Mucosa of descending colon (tissue), 3 donors: ENCODE measurements at places on chromosomes 4 and X. TPM values are rescaled to one million over a fixed set of nuclear protein-coding genes. Genes with fewer than 3 reads are reported as not detected.

DNA sequence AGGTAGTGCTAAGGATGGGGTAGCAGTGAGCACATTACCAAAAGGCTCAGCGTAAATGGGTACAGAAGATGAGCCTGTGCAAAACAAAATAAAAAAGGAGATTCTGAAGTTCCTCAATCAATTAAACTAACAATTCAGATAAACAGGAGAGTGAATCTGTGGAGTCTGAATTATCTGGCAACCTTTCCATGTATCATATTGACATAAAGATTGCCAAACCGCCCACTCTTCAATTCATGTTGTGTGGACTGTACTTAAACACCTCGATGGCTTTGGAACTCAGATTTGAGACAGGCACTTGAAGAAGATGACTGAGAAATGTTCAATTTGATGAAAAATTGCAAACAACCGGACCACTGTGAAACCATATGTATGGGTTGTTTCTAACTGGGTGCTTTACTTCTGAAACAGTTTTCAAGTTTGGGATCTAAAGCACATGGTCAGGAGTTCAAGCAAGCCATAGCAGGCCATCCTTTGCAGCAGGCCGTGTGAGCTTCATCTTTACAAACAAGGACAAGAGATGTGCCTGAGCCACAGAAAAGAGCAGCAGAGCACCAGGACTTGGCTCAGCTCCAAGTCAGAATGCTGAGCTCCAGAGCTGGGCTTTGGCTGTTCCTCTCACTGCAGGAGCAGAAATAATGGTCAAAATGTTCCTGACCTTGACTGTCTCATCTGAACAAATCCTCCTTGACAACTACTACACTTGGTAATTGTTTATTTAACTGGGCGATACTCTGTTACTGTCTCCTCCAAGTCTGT lies 108.1 kb downstream of the MGST2 start:
- DNase-seq = no peak

- no peak for DNase-seq
These were observed 51.7 kb upstream of the PDLIM3 start for GRCh38 chr4:185587030-185587426.

HSFX2 gene
- not detected for total RNA-seq

- DNase-seq = no peak
These were observed 30.6 kb downstream of the TBL1X start for GRCh38 chrX:9495496-9495895.

DNA sequence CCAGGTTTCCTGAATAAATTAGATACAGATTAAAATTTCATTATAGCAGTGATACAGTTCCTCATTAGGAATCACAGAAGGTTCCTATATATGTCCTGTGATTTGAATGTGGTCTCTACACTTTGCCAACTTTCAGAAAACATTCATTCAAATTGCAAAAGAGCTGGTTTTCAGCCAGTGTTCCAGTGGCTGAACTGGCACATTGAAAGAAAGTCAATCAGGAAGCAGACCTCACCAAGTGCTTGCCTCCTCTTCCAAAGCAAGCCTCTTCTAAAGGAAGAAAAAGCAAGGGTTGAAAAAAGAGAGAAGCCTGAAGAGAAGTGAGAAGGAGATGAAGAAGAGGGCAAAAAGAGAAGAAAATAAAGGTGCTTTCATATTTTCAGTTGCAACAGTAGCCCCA lies 12.7 kb downstream of the KLHL34 start:
- no peak for DNase-seq

DNA sequence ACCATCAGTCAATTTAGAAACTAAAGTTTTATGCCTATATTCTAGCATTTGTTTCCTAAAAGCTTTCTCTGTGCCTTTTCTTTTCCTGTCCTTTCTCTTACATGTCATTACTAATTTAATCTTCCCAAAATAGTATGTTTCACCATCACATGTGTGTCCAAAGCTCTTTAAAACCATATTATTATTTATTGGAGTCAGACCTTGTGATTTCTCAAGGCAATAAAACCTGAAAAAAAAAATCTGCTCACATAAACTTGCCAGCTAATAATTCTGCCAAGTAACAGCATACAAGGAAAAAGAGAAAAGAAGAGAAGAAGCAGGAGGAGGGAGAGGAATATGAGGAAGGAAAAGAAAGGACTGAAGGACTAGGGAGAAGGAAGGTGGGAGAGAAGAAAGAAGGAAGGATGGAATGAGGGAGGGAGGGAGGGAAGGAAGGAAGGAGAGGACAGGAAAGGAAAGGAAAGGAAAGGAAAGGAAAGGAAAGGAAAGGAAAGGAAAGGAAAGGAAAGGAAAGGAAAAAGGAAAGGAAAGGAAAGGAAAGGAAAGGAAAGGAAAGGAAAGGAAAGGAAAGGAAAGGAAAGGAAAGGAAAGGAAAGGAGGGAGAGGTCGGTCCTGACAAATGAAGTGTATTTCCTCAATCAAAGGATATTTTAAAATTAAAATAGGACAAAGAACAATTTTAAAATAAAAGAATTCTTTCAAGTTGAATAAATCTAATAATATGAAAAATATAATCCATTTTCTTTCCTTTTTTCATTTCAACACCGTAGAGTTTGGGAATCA lies 57.4 kb downstream of the ANTXR2 start:
- no peak for DNase-seq

- DNase-seq = no peak
These were observed 13.4 kb upstream of the P2RY10 start for GRCh38 chrX:78931814-78932213.

DNA sequence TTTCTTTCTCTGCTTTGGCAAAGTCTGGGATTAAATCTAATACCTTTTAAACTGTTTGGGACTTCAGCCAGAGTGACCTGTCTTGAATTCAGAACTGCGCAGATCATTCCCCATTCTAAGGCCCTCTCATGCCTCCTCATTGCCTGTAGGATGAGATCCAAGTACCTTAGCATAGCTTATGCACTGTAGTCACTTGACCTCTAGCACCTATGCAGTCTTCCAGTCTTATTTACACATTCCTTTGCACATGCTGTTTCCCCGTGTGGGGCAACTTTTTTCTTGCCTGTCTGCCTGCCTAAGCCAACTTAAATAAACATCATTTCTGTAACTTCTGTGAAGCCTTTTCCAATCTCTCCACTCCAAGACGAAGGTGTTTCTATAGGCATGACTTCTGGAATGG lies 68.4 kb downstream of the AR start:
- DNase-seq = no peak

DNA sequence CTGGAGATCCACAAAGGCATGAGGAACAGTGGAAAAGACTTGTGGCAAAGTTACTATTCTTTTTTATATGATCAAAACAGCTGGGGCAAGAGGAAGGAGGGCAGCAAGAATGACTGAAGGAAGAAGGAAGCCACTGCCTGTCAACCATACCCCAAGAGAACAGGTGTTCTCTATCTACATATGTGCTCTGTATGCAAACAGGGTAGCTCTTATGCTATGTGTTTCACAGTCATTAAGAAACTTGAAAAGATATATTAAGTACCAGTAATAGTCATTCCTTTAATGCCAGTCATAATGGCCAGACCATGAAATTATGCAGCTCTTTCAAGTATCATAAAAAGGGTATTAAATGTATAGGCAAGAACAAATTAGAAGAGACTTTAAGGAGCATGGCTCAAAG lies 363.9 kb downstream of the KLHL13 start:
- DNase-seq = no peak

HSFX3 gene
- not detected for total RNA-seq

DNA sequence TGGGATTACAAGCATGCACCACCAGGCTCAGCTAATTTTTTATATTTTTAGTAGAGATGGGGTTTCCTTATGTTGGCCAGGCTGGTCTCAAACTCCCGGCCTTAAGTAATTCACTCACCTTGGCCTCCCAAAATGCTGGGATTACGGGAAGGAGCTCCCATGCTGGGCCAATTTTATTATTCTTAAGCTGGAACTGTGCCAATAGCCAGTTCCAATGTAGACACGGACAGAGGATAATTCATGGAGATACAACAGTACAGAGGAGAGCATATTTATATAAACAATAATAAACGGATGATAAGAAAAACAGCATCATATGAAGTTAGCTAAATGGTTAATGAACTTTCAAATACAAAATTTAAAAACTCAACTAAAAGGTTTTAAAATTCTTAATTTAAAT lies 87.8 kb downstream of the PPA2 start:
- DNase-seq = no peak

GRCh38 chrX:130039847-130040246 lies 57.4 kb downstream of the BCORL1 start:
- no peak for DNase-seq

DNA sequence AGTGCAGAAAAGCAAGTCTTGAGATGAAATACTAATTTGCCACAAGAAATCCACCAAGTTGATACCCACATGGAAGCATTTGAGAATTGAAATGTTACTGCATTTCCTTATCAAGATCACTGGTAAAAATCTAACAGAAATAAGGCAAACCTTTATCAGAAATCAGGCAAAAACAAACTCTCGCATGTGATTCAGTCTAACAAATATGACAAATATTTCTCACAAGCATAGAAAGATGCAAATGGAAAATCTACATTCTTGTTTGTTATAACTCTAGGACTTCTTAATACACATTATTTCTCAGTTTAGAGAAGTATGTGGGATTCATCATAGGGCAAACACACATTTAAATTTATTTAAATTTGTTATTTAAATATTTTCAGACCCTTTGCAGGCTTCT lies 52.9 kb downstream of the TXK start:
- DNase-seq = no peak

- DNase-seq = no peak
These were observed 165.5 kb upstream of the SLIT2 start for GRCh38 chr4:20086067-20086798.

DNA sequence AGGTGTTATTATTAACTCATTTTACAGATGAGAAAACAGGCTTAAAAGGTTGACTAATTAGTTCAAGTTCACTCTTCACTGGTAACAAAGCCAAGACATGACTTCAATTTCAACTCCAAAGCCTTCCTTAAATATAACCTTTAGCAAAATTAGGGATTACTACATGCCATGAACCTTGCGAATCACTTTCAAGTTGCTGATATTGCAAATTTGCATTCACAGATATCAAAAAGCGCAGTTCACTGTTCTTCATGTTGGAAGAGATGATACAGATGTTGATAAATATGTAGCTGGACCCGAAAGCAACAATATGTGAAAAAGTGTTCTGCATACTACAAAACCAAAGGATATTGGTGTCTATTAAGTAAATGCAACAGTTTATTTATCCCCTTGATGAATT lies 210.8 kb upstream of the GYPA start:
- no peak for DNase-seq

RPS6KA6 gene
- total RNA-seq = 9.7 TPM

- DNase-seq = no peak
These were observed 26.5 kb downstream of the CD40LG start for GRCh38 chrX:136674270-136674985.

GRCh38 chrX:136146614-136147314 lies 569 bp upstream of the FHL1 start:
- no peak for DNase-seq

GRCh38 chr4:152875261-152875660 lies 60.9 kb upstream of the FHDC1 start:
- DNase-seq = no peak

HHIP gene
- 2.4 TPM for total RNA-seq

ARFIP1 gene
- 50.1 TPM for total RNA-seq

DNA sequence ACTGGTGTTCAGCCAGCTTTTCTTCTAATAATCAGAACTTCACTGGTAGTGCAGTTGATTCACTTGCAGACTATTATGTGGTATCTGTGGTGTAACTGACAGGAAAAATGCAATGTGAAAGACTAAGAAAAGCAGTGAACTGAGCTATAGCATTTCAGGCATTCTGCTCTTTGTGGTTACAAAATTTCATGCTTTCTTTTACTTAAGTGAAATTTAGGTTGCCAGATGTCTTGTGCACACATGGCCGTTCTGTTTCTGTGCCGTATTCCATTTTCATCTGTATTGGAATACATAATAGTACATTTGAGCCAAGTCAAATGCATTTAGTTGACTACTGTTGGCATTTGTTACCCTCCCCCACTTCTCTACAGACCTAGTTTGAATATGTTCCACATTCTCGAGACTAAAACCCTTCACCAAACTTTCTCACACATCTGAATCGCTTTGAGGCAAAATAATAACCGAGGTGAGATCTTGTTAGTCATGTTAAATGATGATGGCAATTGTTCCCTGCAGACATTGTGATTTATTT lies 8.2 kb downstream of the RTL3 start:
- no peak for DNase-seq

VSIG4 gene
- 79.9 TPM for total RNA-seq

- peak; percentile 52 for DNase-seq
These were observed at the start of gene RAI2 for GRCh38 chrX:17860811-17861488. RAI2 (minus strand) TSS chrX:17861298; CDS start chrX:17802010, 59,288 bp downstream.

GRCh38 chrX:2228536-2228935 lies 272.2 kb downstream of the DHRSX start:
- DNase-seq = no peak

GRCh38 chr4:141375855-141376254 lies 155.2 kb downstream of the ZNF330 start:
- no peak for DNase-seq

GRCh38 chrX:104450316-104450715 lies 115.7 kb upstream of the IL1RAPL2 start:
- DNase-seq = no peak

DNA sequence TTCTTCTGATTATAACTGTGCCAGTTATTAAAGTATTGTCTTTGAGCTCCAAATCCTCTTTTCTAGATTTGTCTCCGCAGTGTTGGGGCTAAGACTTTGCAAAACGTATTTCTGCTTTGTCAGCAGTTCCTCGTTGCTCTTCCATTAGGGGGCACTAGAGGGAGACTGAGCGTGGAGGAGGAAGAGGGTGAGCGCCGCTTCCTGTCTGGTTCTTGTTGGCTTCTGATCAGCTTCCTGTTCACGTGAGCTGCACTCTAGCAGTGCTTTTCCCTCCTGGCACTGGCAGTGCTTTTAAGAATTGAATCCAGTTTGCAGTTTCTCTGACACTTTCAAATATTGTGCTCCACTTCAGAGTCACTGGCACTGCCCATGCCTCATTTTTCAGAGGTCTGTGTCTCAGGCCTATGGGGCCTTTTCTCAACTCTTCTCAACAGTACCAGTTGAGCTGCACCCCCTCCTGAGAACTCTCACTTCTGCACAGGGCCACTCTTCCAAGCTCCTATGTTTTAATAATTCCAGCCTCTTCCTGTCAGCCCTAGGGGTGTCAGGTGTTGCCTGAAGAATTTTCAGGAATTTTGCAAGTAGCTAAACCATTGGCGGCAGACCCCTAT lies 54.4 kb upstream of the LCORL start:
- DNase-seq = peak; percentile 24

REELD1 gene
- total RNA-seq = 0.31 TPM

DNA sequence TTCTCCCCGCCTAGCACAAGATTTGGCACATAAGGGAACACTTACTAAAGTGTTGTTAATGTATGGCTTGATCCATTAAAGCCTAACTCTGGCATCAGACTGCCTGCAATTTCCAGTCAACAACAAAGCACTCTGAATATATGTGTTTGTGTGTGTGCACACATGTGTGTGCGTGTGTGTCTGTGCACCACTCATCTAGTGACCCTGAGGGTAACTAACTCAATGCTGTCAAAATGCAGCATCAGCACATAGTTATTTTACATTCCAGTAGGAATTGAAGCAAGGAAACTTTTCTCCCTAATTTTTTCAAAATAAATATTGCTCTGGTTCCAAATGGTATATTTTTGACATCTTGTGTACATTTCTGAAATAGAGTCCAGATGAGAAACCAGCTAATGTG lies 94.4 kb downstream of the SHROOM4 start:
- DNase-seq = no peak

CHM gene
- 16.9 TPM for total RNA-seq

- no peak for DNase-seq
These were observed 80.0 kb downstream of the FAT1 start for GRCh38 chr4:186643501-186644310.

CRMP1 gene
- total RNA-seq = 1.0 TPM

GRCh38 chrX:24547961-24548360 lies 82.9 kb downstream of the PDK3 start:
- DNase-seq = no peak
